ENCODE measurements at places on chromosomes 4 and X. TPM values are rescaled to one million over a fixed set of nuclear protein-coding genes. Genes with fewer than 3 reads are reported as not detected.

- no peak overlapping the region for H3K27ac ChIP-seq
- DNase-seq = no peak
- H3K27me3 ChIP-seq = no peaks in the 10 kb centered on the region
- H3K36me3 ChIP-seq = no peaks in the 10 kb centered on the region
Observed at GRCh38 chr4:112312610-112313239, 15.6 kb downstream of the ALPK1 start.

DNA sequence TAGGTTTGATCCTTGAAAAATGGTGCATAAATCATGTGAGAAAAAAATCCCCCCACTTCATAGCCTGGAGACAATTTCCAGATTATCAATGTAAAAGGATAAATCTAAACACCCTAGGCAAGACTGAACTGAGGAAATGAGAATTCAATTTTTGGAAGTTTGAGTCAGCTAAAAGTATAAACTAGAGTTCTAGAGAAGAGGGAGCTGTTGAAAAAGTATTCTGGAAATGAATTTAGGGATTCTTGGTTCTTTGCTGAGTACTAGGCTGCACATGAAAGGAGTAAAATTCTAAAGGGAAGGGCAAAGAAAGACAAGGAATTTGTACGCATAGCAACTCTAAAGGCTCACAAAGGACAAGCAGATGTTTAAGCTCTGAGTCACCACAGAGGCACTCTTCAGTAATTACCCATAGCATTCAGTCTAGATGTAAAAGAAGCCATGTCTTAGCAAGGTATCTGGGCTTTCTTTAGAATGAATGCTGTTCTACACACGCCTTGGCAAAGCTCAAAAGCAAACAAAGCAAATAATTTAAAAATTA, 896.5 kb downstream of the PDHA2 start:
- H3K36me3 ChIP-seq = no peaks in the 10 kb centered on the region
- no peak for DNase-seq
- H3K4me3 ChIP-seq = no peak overlapping the region

DNA sequence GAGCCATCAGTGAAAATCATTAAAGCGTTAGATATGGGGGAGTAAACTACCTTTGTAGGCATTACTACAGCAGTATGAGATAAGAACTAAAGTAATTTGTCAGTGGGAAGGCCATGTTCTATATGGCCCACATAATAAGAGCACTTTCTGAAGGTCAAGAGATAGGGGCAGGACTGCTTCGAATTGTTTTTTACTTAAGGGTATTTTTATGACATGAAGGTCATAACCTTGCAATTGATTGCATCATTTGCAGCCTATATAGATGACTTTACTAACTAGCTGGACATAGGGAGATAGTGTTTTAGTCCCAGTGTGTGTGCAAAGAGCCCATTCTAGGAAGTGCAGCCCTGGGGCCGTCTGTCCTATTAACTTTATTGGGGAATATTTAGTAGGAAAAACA, 23.6 kb upstream of the GC start:
- H3K4me1 ChIP-seq = no peaks in the 10 kb centered on the region
- no peak for DNase-seq
- H3K36me3 ChIP-seq = no peaks in the 10 kb centered on the region
- no peaks in the 10 kb centered on the region for H3K27me3 ChIP-seq

- H3K36me3 ChIP-seq = no peaks in the 10 kb centered on the region
- DNase-seq = no peak
- no peaks in the 10 kb centered on the region for H3K27me3 ChIP-seq
- H3K27ac ChIP-seq = no peak within 1 kb of the TSS
- no peaks in the 10 kb centered on the region for H3K4me1 ChIP-seq
Observed at GRCh38 chrX:78327370-78328086, at the start of gene CYSLTR1. Gene CYSLTR1 (minus strand): TSS chrX:78327611. CDS start chrX:78273746, 53,865 bp downstream.

GRCh38 chrX:41236629-41237028, 97.3 kb upstream of the DDX3X start:
- no peaks in the 10 kb centered on the region for H3K27me3 ChIP-seq
- no peaks in the 10 kb centered on the region for H3K4me1 ChIP-seq
- no peak overlapping the region for H3K27ac ChIP-seq
- no peak overlapping the region for H3K4me3 ChIP-seq

DNA sequence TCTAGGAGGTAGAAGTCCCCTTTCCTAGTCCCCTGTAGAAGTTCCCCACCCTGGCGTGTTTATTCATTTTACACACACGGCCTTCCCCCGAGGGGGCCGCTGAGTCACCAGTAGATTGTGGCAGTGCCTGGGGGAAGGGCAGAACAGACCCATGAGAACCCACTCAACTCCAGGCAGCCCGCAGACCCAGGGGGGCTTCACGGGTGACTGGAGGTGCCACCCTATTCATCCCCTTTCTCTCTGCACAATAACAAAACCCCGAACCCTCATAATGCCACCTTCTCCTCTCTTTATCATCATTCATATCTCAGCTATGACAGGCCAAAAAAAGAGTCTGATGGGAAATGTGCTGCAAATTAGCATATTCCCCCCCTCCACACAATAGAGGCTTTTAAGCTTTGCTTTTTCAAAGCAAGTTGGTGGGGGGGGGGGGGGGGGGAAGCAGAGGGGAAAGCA, 20.4 kb upstream of the GPM6B start:
- no peaks in the 10 kb centered on the region for H3K4me1 ChIP-seq
- no peaks in the 10 kb centered on the region for H3K36me3 ChIP-seq
- H3K27me3 ChIP-seq = no peaks in the 10 kb centered on the region
- H3K4me3 ChIP-seq = no peak overlapping the region
- no peak overlapping the region for H3K27ac ChIP-seq

DNA sequence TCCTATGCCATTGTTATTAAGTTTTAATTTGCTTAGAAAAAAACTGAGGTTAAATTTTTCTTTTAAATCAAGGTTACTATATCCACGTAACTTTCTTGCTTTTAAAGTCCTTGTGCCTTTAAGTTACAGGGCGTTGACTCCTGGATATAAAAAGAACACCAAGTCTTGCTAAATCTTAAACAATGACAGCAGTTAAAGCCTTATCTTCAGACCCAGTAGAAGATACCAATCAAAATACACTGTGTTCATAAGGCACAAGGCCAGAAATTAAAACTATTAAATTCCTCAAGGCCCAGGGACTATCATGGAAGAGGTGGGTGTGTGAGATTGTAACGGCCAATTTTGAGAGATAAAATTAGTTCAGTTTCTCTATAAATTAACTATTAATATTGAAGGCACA, 60.4 kb downstream of the PAGE2 start:
- H3K36me3 ChIP-seq = no peaks in the 10 kb centered on the region
- no peak overlapping the region for H3K27ac ChIP-seq
- H3K4me1 ChIP-seq = no peaks in the 10 kb centered on the region
- H3K4me3 ChIP-seq = no peak overlapping the region
- no peak for DNase-seq

DNA sequence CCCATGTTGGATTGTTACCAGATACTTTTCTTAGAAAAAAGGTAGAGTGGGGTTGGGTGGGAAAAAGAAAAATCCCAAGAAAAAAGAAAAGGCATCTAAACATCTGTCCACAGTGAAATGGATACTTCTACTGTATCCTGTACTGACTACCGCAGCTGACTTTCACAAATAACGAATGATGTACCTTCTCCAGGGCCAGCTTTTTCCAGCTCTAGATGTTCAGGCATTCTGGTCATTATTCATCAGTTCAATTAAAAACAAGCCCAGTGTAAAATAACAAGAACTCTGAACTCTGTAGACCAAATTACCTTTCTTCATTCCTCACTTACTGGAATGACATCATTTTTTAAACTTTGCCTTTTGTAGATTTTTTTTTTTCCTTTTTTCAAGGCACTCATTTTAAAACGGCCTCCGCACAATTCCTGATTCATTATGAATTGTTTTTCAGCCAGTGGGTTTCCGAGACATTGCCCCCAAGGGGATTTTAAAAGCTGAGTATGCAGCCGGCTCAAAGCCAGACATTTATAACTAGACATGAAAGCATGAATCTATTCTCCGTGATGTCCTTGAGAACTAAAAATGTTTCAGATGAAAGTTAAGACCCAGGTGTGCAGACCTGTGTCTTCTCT, 113.5 kb downstream of the PRKX start:
- H3K36me3 ChIP-seq = no peaks in the 10 kb centered on the region
- H3K27me3 ChIP-seq = no peaks in the 10 kb centered on the region
- no peak overlapping the region for H3K27ac ChIP-seq
- H3K4me3 ChIP-seq = no peak overlapping the region

DNA sequence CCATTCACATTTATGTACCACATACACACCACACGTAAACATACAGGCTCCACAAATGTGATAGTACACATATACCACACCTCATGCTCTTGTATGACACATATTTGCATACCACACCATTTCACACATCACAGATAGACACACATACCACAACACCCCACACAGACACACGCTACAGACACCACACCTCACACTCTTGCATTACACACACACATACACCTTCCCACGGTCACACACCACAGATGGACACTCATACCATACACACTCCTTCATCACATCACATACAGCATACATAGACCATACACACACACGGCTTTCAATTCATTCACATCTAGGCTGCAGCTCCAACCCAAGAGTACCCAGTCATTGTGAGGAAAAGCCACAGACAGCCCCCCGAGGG, 222.5 kb upstream of the RPL34 start:
- no peaks in the 10 kb centered on the region for H3K4me1 ChIP-seq
- H3K27me3 ChIP-seq = no peaks in the 10 kb centered on the region
- no peak for DNase-seq
- no peak overlapping the region for H3K27ac ChIP-seq
- no peaks in the 10 kb centered on the region for H3K36me3 ChIP-seq

DNA sequence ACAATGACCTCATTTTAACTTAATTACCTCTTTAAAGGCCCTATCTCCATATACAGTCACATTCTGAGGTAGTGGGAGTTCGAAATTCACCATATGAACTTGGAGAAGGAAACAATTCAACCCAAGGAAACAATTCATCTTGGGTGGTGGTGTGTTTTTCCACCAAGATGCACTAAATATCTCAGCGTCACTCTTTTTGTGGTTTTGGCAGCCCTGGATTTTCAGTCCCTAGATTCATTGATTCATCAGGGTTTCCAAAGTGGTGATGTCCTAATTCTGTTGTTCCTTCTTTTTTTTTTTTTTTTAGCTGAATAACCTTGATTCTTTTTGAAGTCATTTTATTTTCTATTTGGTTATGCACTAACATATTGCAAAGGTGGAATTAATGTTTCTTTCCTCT, 162.6 kb upstream of the RAPGEF2 start:
- no peaks in the 10 kb centered on the region for H3K4me1 ChIP-seq
- no peaks in the 10 kb centered on the region for H3K36me3 ChIP-seq
- no peaks in the 10 kb centered on the region for H3K27me3 ChIP-seq
- no peak for DNase-seq

GRCh38 chr4:43990551-43990950, 458.1 kb downstream of the KCTD8 start:
- no peaks in the 10 kb centered on the region for H3K36me3 ChIP-seq
- no peaks in the 10 kb centered on the region for H3K27me3 ChIP-seq
- no peaks in the 10 kb centered on the region for H3K4me1 ChIP-seq
- no peak for DNase-seq

DNA sequence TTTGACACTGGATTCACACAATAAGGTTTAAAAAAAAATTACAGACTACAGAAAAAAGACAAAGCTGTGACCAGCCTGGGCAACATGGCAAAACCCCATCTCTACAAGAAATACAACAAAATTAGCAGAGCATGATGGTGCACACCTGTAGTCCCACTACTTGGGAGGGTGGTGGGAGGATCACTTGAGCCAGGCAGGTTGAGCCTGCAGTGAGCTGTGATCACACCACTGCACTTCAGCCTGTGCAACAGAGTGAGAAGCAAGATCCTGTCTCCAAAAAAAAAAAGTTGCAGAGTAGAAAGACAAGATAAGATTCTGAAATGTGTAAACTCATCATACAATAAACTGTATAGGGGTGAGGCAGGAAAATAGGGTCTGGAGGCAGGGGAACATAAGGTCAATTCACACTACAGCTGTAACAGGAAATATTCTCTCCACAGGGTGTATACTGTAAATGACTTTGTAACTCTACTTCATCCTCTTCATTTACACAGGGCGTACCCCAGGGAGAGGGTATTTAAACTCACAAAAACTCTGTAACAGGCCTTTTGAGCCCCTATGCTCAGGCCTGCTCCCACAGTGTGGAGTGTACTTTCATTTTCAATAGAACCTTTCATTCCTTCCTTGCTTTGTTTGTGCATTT, 112.6 kb upstream of the MAPK10 start:
- H3K4me3 ChIP-seq = no peak overlapping the region
- no peaks in the 10 kb centered on the region for H3K27me3 ChIP-seq
- no peak overlapping the region for H3K27ac ChIP-seq

GRCh38 chrX:107576841-107577240, 51.5 kb upstream of the PRPS1 start:
- no peak overlapping the region for H3K27ac ChIP-seq
- no peak for DNase-seq
- H3K27me3 ChIP-seq = no peaks in the 10 kb centered on the region
- H3K4me1 ChIP-seq = no peaks in the 10 kb centered on the region

- DNase-seq = no peak
- H3K4me3 ChIP-seq = no peak overlapping the region
- no peak overlapping the region for H3K27ac ChIP-seq
- no peaks in the 10 kb centered on the region for H3K36me3 ChIP-seq
- H3K27me3 ChIP-seq = no peaks in the 10 kb centered on the region
- H3K4me1 ChIP-seq = no peaks in the 10 kb centered on the region
Observed at GRCh38 chr4:171534391-171534790, 278.8 kb upstream of the GALNTL6 start.

DNA sequence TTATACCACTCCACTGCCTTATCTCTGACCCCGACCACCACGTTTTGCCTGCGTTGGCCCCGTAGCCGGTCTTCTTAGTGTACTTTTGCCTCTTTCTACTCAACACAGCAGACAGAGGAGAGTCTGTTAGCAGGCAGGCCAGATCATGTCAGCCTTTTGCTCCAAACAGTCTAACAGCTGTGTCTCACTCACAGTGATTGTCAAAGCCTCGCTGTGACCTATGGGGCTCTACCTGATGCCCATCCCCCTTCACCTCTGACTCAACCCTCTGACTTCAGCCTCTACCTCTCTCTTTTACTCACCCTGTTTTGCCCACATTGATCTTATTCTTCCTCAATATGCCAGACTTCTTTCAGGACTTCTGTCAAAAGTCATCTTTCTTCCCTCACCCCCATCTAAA, 127.1 kb downstream of the TRIML1 start:
- no peak overlapping the region for H3K27ac ChIP-seq
- H3K36me3 ChIP-seq = no peaks in the 10 kb centered on the region
- no peaks in the 10 kb centered on the region for H3K27me3 ChIP-seq

DNA sequence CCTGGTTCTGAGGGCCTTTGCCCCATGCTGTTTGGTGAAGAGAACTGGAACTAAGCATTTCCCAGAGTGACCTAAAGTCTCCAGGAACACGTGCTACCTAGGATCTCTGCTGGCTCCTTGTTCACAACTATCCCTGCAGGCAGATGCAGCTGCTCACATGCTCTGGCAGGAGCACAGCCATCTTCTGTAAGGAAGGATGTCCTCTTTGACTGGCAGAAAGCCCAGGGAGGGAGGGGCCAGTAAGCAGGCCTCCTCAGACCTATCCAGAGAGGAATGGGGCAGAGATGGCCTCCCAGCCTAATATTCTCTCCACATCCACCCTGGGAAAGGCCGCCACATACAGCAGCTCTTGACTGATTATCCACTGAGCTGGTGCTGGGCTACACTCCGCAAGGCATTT, 142.8 kb upstream of the EOLA2 start:
- H3K4me1 ChIP-seq = no peaks in the 10 kb centered on the region
- H3K27ac ChIP-seq = no peak overlapping the region

Gene DUX4
- total RNA-seq = not detected

Gene FRMPD3
- total RNA-seq = 0.05 TPM

Gene MTHFD2L
- total RNA-seq = 13.7 TPM

Gene ADAM29
- total RNA-seq = not detected

Gene PCSK1N
- 3.9 TPM for total RNA-seq

Gene FGA
- total RNA-seq = not detected

Gene OPN1LW
- total RNA-seq = not detected

Gene FAM149A
- total RNA-seq = 8.9 TPM
